CD4-positive, alpha-beta T cell treated with Interleukin-17A for 1 hour (primary cell): ENCODE measurements at places on chromosomes 3 and 15.

DNA sequence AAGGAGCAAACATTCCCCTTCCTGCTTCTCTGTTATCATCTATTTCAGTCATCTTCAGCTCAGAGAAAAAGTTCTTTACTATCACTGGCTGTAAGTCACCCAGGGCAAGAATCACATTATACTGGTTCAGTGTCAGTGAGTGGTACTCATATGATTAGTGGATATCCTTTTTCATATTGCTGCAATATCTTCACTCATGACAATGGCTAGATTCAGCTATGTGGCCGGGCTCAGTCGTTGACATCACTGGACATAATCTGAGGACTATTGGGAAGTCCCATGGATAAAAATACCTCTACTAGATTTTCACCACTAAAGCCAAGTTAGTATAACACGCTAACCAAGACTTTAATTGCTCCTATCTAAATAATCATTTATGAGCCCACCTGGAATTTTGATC lies 91.3 kb upstream of the UBE2E2 start:
- DNase-seq: no peak

DNA sequence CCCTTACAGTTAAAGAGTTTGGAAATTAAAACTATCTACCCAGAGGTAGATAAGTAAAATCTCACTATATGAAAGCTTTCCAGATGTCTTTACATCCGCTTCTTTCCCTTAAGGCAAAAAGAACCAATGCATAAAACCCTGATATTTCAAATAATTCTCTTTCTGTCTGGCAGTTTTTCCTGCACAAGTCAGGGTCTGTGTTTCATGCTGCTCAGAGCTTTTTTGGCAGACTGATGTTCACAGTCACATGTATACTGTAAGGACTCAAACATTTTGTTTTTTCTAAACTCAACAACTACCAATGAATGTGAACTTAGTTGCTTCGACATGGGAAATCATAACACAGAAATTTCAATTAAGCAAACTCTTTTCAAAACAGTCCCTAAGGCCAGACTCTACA lies 988.4 kb downstream of the EPHA3 start:
- no peak for DNase-seq

DNA sequence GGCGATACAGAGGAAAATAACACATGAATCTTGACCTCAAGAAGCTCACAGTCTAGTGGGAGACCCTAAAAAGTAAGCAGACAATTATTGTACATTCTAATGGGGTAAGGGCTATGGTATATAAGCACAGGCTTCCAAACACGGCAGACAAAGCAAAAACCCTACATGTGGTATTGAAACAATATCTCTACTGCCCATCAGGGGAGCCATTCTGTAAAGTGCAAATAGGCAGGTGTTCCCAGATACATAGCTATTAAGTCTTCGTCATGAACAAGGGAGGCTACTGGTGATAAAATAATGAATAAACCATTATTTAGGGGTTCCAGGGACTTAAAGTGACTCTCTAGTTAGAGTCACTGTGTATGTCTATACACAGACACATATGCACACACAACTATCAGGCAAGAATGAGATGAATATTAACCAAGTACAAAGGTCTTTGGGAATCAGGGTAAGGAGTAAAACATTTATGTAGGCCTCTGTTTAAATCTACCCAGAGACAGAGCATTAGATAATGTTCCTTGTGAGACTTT lies 38.7 kb upstream of the ASB14 start:
- no peak for DNase-seq

DNA sequence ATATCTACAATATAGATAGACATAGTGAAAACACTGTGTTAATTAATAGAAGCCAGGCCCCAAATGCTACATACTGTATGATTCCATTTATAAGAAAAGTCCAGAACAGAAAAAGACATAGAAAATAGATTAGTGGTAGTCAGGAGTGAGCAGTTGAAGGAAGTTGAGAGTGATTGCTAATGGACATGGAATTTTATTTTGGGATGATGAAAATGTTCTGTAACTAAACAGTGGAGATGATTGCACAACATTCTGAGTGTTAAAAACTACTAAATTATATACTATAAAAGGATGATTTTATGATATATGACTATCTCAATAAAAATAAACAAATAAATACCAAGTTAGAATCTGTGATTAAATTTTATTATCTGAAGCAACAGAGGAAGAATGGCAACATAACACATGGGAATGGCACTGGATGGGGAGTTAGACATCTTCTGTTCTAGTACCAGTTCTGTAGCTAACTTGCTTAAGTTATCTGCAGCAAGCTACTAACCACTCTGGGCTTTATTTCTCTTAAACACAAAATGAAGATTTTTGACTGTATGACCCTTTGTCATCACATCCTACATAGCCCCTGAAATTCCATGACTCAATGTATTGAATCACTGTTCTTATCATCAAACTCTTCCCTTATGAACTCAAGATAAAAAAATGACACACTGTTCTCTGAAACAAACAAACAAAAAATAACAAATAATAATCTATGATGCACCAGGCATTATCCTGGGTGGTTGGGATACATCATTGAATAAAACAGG lies 612.7 kb downstream of the TBL1XR1 start:
- DNase-seq: no peak

DNA sequence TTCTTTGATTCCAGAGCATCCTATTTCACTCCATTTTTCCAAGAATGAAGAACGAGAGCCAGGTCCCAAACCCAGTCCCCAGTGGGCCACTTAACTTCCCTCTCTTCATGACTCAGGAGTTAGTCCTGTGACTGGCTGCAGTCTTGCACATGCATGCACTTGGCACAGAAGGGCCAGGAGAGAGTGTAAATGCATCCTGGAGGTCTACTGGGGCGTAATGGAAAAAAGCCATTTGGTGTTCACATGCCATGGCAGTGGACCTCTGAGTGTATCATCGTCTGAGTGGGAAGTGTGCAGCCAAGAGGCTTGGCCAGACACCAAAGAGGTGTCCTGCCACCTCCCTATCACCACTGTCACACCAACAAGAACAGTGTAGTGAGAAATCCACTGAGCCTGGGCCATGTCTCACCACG lies 15.1 kb upstream of the RFTN1 start:
- DNase-seq: no peak

- no peak for DNase-seq
These were observed 432.1 kb downstream of the NSUN3 start for GRCh38 chr3:94494992-94495391.

- no peak for DNase-seq
These were observed 46.9 kb upstream of the COL6A6 start for GRCh38 chr3:130470126-130470525.

GRCh38 chr3:149454746-149455145 lies 19.8 kb upstream of the TM4SF4 start:
- DNase-seq: no peak

- DNase-seq: no peak
These were observed 689.6 kb downstream of the MECOM start for GRCh38 chr3:168973897-168974296.

GRCh38 chr3:31448035-31448881 lies 84.5 kb upstream of the STT3B start:
- DNase-seq: peak; percentile 44

GRCh38 chr3:128689060-128689459 lies 36.9 kb upstream of the RAB7A start:
- DNase-seq: no peak

DNA sequence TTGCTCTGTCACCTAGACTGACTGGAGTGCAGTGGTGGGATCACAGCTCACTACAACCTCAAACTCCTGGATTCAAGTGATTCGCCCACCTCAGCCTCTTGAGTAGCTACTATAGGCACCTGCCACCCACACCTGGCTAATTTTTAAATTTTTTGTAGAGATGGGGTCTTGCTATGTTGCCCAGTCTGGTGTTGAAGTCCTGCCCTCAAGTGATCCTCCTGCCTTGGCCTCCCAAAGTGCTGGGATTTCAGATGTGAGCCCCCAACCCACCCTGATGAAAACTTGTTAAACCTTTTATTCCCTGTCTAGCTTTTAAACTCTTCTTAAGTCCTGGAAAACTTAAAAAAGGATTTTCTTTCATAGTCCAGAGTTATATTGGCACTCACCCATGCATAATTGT lies 2.6 kb downstream of the ECT2 start:
- no peak for DNase-seq

GRCh38 chr15:61070111-61070901 lies 158.8 kb downstream of the RORA start:
- no peak for DNase-seq

GRCh38 chr3:182484682-182485081 lies 308.6 kb upstream of the ATP11B start:
- DNase-seq: no peak
